ENCODE measurements at places on chromosomes 4 and X. TPM values are rescaled to one million over a fixed set of nuclear protein-coding genes. Genes with fewer than 3 reads are reported as not detected.

DNA sequence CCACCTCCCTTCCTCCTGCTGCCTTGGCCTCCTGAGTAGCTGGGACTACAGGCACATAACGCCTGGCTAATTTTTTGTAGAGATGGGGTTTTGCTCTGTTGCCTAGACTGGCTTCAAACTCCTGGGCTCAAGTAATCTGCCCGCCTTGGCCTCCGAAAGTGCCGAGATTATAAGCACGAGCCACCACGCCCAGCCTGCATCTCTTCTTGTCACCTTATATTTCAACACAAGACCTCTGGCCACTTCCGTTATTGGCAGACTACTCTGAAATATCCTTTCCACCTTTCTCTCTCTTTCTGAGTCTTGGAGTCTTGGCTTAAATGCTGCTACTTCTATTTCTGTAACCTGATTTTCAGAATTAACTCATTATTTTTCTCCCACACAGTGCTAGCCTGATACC is 5.6 kb downstream of the KIAA0232 start:
- peaks cover 79% of the 10 kb centered on the region for H3K4me1 ChIP-seq
- DNase-seq = no peak
- no peak overlapping the region for H3K4me3 ChIP-seq
- H3K27me3 ChIP-seq = no peaks in the 10 kb centered on the region
- H3K27ac ChIP-seq = peak overlapping the region; percentile 83
- H3K36me3 ChIP-seq = peaks cover 14% of the 10 kb centered on the region

DNA sequence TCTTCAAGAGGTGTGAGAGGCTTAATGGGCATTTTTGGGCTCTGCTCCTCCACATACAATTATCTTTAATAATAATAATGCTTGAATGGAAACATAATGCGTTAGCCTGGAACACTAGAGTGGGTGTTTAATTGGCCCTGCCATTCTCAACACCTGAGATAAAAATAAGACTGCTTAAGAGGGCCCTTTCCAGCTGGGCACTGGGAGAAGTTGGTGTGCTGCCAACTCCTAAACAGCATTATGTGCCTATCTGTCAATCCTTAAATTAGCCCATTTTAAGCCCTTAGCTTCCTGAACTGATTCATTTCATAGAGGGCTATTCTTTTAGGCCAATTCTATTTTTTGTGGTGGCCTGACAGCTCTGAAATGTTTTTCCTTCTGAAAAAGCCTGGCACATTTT is 211.1 kb upstream of the ZIC3 start:
- DNase-seq = no peak
- H3K36me3 ChIP-seq = no peaks in the 10 kb centered on the region
- H3K4me3 ChIP-seq = no peak overlapping the region

- peaks cover 5% of the 10 kb centered on the region for H3K27me3 ChIP-seq
- H3K36me3 ChIP-seq = no peaks in the 10 kb centered on the region
- peak overlapping the region; percentile 95 for H3K27ac ChIP-seq
- no peaks in the 10 kb centered on the region for H3K4me1 ChIP-seq
Measured at GRCh38 chrX:74613370-74614092, 893 bp downstream of the RLIM start.

GRCh38 chrX:114841051-114841450 is 176.4 kb downstream of the IL13RA2 start:
- no peak overlapping the region for H3K27ac ChIP-seq
- no peaks in the 10 kb centered on the region for H3K27me3 ChIP-seq
- DNase-seq = no peak
- no peaks in the 10 kb centered on the region for H3K4me1 ChIP-seq
- no peak overlapping the region for H3K4me3 ChIP-seq

DNA sequence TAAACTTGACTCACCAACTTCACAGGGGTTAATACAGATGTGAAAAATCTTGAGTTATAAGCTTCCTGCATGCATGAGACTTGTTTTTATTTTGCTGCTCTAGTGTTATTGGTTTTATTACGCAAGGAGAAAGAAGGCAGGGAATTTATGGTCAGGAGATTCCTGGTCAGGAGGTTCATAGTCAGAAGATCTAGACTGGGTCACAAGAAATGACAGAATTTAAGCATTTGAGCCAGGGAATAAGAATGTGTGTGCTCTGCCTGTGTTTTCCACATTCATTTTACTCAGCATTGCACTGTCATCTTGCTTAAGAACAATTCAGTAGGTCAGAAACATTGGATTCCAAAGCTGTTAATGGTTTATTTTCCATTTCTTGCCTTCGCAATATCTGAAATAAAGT is 2522.1 kb downstream of the ARAP2 start:
- no peaks in the 10 kb centered on the region for H3K27me3 ChIP-seq
- no peak overlapping the region for H3K4me3 ChIP-seq
- H3K4me1 ChIP-seq = no peaks in the 10 kb centered on the region
- no peaks in the 10 kb centered on the region for H3K36me3 ChIP-seq

The IGFBP7 gene
- total RNA-seq = 89.0 TPM

Data from psoas muscle (tissue), 8 donors.